H1 (cell line): ENCODE measurements at places on chromosomes 2 and 18. TPM values are rescaled to one million over a fixed set of nuclear protein-coding genes. Genes with fewer than 3 reads are reported as not detected.

SCYGR4 gene
- polyA plus RNA-seq = not detected in 2 replicates

DSC1 gene
- polyA plus RNA-seq = 0.02 TPM in 1 of 2 replicates, not detected in the other

CASP10 gene
- polyA plus RNA-seq = 2.0 and 2.3 TPM in 2 replicates

ADCY3 gene
- polyA plus RNA-seq = 45.1 and 61.8 TPM in 2 replicates

HOXD13 gene
- not detected in 2 replicates for polyA plus RNA-seq

TMEM214 gene
- 71.0 and 100 TPM in 2 replicates for polyA plus RNA-seq

CCNYL1 gene
- 10.0 and 13.3 TPM in 2 replicates for polyA plus RNA-seq

SPATA3 gene
- not detected in 2 replicates for polyA plus RNA-seq

ALKAL2 gene
- 4.3 and 4.6 TPM in 2 replicates for polyA plus RNA-seq

D2HGDH gene
- 3.4 and 9.8 TPM in 2 replicates for polyA plus RNA-seq

DNA sequence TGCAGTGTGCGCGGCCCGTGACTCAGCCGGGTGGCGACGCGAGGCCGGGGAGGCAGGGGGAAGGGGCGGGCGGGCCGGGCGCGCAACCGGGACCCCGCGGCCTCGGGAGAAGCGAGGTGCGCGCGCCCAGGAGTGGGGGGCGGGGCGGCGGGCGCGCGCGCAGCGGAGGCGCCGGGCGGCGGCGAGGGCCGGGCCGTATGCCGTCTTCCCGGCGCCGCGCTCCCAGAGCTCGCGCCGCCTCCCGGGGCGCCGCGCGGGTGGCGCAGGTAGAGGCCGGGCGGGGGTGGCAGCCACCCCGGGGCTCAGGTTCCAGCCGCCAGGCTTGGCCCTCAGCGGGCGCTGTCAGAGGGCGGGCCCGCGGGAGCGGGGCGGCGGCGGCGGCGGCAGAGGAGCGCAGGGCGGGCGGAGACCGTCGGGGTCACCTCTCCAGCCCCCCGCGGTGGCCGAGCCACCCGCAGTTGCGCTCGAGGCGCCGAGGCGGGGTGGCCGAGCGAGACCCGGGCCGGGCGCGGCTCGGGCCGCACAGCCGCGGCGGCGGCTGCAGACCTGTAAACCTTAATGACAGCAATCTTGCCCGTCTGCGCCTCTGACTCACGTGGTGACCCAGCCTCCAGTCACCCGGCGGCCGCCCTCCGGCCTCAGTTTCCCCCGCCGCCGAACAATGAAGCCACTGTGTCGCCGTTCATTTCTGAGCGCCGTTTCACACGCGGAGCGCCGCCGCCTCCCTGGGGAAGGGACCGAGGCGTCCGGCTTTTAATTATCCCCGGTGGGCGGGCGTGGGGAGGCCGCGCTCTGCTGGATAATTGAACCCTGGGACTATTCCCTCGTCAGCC lies 25.3 kb upstream of the SMAD7 start:
- peak; percentile 74 for DNase-seq

DNA sequence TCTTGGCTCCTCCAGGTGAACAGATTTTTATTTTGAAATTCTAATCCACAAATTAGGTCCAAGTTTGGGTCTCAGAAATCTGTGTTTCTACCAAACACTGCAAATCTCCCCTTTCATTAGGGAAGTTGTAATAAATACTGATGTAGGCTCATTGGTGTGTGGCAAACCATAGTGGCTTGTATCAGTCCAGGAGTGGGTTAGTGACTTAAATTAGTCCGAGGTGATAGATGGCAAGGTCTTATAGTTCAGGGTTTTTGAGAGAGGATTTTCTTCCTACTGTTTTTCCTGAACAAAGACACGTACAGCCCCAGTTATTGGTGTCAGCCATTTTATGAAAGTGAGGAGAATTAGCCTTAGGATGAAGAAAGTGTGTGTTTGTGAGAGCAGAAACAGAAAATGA lies 74.6 kb downstream of the RPRM start:
- DNase-seq = no peak

DNA sequence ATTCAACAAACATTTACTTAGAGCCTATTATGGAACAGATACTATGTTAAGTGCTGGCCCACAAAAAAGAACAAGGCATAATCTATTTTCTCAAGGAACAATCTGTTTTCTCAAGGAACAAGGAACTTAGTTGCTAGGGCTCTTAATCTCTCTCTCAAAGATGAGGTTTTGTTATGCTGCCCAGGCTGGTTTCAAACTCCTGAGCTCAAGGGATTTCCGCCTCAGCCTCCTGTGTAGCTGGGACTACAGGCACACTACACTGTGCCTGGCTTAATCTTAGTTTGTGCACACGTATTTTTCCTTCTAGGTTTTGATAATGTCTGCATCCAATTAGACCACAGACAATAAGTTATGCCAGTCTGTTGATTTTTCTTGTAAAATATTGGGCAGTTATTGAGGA lies 89.5 kb downstream of the PTH2R start:
- no peak for DNase-seq

DNA sequence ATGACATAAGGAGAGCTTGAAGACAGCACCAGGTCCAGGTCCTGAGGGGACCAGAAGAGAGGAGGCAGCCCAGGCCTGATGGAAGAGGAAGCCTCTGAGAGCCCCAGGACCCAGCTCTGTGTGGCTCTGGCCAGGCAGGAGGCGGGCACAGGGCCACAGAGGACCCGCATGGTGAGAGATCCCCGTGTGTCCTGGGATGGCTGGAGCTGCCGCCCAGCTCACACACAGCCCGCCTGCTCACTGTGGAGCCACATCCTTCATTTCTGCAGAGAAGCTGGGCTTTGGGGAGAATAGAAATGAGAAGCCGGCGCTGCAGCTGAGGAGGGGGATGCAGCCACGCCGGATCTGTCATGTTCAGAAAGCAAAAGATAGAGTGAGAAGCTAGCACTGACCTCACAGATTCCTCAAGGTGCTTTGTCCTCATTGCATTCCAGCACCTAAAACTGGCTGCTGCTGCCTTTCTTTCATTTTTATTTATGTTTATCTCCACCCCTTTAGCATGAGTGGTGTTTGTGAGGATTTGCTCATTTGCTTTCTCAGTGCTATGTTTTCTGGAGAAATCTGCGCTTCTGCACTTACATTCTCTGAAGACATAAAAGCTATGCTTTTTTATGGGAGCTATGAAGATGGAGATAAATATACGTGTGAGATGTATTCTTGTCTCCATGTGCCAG lies 307.6 kb upstream of the MYT1L start:
- no peak for DNase-seq

GRCh38 chr2:25738383-25739343 lies 65.3 kb upstream of the DTNB start:
- DNase-seq = no peak

- no peak for DNase-seq
Measured at GRCh38 chr2:228374741-228375140, 193.3 kb upstream of the SPHKAP start.

- DNase-seq = no peak
Measured at GRCh38 chr2:190653931-190654330, 5.0 kb downstream of the NAB1 start.

- DNase-seq = no peak
Measured at GRCh38 chr18:12958478-12958877, 10.7 kb downstream of the SEH1L start.

GRCh38 chr18:67132919-67133318 lies 383.6 kb downstream of the DSEL start:
- no peak for DNase-seq

- DNase-seq = no peak
Measured at GRCh38 chr2:75432761-75433361, 127.9 kb downstream of the EVA1A start.

GRCh38 chr2:18841248-18842150 lies 252.1 kb upstream of the NT5C1B start:
- DNase-seq = no peak

GRCh38 chr2:3453190-3453999 lies 65.9 kb downstream of the ADI1 start:
- peak; percentile 32 for DNase-seq

DNA sequence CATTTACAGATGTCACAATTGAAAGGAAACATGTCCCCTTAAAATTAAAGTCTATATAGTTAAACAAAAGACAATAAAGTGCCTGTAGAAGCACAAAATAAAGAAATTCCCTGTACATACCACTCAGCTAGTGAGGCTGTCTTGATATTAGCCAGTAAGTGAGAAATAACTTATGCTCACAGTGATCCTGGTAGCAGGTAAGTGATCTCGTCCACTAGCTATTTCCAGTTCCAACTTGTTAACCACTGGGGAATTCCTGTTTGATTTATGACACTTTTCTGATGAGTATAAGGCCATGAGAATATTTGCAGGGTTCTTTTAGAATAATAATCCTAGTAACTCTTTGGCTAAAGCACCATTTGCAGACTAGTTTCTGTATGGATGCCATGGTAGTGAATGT lies 127.9 kb upstream of the PGAP1 start:
- DNase-seq = no peak

GRCh38 chr2:136051001-136051724 lies 65.7 kb upstream of the DARS1 start:
- no peak for DNase-seq

- DNase-seq = no peak
Measured at GRCh38 chr2:203804764-203805485, 62.6 kb upstream of the CTLA4 start.

DNA sequence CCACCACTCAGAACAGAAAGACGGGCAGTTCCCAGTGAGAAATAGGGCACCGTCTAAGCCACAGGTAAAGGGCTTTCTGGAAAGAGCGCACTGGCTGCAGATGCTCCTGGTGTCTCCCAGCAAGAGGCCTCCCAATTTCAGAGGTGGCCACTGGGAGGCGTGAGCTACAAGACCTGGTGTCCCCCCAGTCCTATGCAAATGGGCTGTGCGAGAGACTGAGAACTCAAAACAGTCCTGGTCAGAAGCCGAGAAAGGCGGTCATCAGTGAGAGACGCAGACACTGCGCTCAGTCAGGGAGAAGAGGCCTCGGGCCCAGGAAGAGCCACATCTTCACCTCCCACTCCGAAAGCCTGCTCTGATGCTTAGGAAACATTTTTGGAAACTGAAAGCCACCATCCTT lies 179.5 kb downstream of the EIPR1 start:
- no peak for DNase-seq

DNA sequence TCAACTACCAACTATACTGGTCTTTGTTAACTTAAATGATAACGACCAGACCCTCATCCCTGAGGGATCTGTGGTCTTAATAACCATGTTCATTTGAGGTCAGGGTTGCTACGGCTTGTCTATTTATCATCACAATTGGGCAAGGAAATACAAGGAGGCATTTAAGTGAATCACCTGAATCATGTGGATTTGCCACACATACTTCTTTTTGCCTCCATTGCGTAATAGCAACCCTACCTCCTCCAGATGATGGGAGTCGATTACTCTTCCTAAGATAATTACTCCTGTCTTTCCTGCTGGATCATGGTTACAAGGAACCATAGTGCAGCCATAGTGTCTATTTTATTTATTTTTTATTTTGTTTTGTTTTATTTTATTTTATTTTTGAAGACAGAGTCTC lies 42.2 kb downstream of the TAF4B start:
- DNase-seq = no peak

- DNase-seq = no peak
Measured at GRCh38 chr2:227351639-227352038, 26.6 kb downstream of the MFF start.

- no peak for DNase-seq
Measured at GRCh38 chr18:67199993-67200617, 316.4 kb downstream of the DSEL start.

GRCh38 chr2:98455494-98455976 lies 10.9 kb downstream of the INPP4A start:
- DNase-seq = peak; percentile 16

DNA sequence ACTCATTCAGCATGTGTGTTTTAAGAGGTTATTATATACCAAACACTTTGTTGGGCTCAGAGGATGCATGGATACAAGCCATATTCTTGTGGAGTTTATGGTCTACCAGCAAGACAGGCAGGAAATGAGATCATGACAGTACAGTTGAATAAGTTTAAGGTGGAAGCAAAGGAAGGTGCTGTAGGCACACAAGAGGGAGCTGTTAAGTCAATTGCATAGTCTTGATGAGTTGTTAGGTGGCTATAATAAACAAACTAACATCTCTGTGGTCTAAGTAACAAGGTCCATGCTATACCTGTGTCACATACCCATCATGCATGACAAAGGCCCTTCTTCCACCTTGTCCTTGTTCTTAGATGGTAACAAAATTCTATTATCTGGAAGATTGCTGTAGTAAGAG lies 538.3 kb downstream of the CNTNAP5 start:
- DNase-seq = no peak

DNA sequence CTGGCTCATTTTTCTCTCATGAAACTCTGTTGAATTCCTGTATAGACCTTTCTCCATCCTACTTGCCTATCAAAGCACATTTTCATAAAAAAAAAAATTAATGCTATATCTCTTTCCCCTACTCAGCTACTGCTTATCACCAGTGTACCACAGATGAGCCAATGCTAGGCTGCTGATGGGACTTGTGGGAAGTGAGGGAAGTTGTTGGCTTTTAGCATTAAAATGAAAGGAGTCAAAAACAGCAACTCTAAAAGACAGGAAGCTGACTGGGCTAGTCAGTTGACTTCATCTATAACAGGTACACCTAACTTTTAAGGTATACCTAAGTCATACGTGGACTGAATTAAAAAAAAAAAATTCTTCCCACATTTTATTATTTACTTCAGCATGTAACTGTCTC lies 102.1 kb downstream of the FAM117B start:
- DNase-seq = no peak

DNA sequence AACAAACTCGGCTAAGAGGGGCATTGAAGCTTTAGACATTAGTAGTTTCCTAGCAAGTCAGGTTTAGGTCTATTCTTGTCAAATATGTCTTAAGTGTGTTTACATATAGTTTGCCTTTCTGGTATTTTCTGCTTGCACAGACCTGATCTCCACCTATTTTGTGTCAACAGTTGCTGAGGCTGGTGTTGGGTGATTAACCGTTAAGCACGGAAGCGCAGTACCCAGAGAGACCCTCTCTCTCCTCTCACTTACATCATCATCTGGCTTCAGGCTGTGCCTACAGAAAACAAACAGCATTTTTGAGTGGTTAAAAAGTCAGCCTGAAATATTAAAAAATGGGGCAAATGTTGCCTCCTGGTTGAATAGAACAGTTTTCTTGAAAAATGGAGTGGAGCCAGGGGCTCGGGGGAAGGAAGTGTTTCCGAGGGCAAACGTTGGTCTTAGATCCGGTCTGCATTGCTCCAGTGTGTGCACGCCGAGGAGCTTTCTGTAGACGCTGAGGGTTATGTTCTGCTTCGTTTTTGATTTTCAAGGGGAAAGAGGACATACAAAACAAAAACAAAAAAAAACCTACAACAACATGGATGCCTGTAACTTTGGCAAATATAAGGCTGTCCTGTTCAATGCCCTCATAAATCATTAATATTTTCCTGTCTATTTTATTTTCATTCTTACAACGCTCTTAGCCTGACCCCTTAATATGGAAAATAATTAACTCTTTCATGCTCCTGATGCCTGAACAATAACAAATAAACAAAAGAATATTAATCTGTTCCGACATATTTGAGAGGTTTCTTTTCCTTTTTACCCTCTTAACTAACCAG lies 120.8 kb downstream of the MEIS1 start:
- no peak for DNase-seq

- DNase-seq = no peak
Measured at GRCh38 chr2:69131983-69132675, 119.2 kb downstream of the ANTXR1 start.

GRCh38 chr2:176004934-176005333 lies 2.9 kb upstream of the LNPK start:
- DNase-seq = no peak
